Gastroesophageal sphincter (tissue), 4 donors: ENCODE measurements at places on chromosomes 7 and 10.

- ATAC-seq: no peak
Measured at GRCh38 chr7:33420311-33420940, 291.1 kb downstream of the BBS9 start.

DNA sequence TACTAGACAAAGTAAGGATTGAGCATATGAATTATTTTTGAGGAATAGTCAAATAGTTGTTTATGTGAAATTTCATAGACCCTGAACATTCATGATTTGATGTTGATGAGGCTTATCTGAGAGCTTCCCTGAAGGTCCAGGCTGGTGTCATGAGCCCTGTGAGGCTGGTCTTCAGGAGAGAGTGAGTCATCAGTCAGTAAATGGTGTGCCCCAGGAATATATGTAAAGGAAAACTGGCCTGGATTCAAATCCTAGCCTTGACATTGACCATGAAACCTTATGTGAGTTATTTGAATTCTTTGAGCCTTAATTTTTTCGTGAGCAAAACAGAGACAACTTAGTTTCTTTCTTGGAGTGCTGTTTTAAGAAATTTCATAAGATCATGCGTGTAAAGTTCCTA lies 6.2 kb downstream of the TMEM236 start:
- ATAC-seq: no peak

DNA sequence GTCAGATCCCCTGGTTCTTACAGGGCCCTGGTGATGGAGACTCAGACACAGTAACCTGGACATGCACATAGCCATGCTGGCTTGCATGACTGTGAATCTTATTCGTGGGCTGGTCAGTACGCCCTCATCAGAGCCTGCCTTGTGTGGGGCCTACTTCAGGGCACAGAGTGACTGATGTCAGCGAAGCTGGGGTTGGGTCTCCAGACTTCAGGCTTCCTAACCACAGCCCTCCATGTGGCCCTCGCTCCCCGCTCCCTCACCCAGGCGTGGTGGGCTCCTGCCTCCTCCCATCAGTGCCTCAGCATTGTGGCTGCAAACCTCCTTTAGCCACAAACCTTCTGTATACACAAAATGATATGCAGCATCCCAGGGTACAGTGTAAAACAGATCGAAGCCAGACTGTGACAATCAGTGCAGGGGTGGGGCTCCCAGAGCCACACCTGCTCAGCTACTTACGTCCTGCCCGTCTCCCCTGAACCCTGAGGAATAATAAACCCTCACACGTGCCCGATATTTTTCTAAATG lies 7.1 kb upstream of the C10orf105 start:
- ATAC-seq: no peak

GRCh38 chr10:43069579-43069978 lies 7.3 kb upstream of the RET start:
- no peak for ATAC-seq

GRCh38 chr7:79090543-79090942 lies 362.9 kb downstream of the MAGI2 start:
- no peak for ATAC-seq

- peak; percentile 61 for ATAC-seq
Measured at GRCh38 chr10:13450069-13450468, 78.7 kb downstream of the BEND7 start.

DNA sequence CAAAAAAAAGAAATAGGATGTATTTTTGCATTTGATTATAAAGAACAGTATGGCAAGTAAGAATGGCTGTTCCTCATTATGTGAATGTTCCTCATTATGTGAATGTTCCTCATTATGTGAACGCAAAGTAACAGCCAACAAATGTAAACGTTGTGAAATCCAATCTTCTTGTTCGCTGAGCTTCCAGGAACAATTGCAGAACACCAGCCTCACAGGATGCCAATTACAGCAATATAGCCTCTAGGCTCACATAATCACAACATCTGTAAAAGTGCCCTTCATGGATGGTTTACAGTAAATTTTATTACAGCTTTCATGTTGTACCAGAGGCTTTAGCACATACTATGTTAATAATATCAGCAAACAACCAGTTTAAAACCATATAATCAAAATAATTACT lies 71.6 kb downstream of the THSD7A start:
- ATAC-seq: no peak

GRCh38 chr7:116100626-116101025 lies 70.1 kb upstream of the TFEC start:
- no peak for ATAC-seq

GRCh38 chr7:5050676-5051075 lies 5.0 kb downstream of the RBAK start:
- no peak for ATAC-seq

- no peak for ATAC-seq
Measured at GRCh38 chr10:100873146-100873826, 39.5 kb upstream of the SLF2 start.

- peak; percentile 36 for ATAC-seq
Measured at GRCh38 chr10:11145495-11145855, 127.8 kb downstream of the CELF2 start.

GRCh38 chr7:2000153-2000687 lies 232.5 kb downstream of the MAD1L1 start:
- ATAC-seq: no peak

DNA sequence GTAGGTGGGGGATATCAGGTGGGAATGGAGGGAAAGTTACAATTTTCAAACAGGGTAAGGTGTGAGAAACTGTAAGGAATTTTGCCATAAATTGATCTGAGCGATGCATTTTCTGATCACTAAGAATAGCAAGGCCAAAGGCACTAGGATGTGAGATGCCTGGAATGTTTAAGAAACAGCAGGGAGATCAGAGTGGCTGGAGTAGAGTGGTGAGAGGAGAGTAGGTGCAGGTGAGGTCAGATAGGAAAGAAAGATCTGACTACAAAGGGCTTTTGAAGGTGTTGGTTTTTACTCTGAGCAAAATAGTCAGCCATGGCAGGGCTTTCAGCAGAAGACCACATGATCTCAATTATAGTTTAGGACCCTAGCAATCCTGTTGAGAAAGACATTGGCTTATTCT lies 55.0 kb downstream of the HDAC9 start:
- no peak for ATAC-seq

DNA sequence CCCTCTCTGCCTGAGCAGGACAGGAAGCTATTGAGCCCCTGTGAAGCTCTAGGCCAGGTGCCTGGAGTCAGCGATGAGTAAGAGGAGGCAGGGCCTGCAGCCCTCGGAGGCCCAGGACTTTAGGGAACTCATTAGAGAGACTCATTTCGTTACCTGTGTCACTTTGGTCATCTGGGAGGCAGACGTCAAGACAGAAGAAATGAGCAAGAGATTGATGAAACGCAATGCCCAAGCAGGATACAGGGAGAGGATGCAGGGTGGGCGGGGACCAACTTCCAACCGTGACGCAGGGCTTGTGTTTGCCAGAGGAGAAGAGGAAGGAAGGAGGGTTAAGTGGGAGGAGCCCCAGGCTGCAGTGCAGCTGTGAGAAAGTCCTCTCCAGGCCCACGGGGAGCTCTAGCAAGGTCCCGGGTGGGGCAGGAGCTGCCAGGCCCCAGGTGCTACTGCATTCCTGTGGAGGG lies 26.4 kb upstream of the GNA12 start:
- peak; percentile 84 for ATAC-seq

DNA sequence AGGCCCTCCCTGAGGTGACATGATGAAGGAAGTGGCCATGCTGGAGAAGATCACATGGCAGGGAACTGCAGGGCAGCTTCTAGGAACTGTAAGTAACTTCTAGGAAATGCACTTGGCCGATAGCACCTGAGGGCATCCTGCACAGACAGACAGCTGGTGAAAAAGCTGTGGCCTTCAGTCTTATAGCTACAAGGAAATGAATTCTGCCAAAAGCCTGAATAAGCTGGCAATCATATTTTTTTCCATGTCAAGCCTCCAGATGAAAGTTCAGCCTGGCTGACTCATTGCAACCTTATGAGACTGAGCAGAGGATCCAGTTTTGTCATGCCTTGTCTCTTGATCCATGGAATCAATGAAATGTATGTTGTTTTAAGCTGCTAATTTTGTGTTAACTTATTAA lies 91.1 kb upstream of the CACNA2D1 start:
- ATAC-seq: no peak

GRCh38 chr10:70683601-70683934 lies 11.3 kb downstream of the ADAMTS14 start:
- no peak for ATAC-seq

DNA sequence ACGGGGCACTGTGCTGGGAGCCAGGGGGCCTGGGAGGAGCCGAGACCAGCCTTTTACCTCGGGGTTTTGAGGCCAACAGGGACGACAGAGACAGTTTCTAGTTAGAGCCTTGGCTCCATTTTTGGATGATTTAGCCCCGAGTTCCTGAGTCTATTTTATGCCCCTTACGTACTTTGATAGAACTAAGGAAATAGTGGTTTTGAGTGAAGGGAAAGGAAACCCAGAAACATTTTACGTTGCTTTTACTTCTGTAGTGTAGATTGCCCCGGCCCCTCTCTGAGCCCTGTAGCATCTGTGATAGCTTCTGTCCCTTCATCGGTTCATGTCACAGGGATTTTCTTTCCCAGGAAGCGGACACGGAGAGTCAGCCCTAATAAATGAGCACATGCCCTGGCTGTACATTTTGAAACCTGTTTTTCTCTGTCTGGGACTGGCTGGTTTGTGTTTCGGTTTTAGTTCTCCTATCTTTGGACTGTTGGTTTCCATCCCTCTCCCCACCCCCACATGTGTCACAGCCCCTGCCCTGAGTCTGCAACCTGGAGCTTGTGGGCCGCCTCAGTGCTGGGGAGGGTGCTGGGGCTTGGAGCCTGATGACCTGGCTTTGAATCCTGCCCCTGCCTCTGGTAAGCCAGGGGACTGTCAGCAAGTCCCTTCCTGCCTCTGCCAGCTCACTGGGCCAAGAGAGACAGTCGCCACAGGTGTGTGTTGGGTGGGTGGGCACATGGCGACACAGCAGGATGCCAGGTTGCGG lies 6.9 kb upstream of the ORAI2 start:
- peak; percentile 7 for ATAC-seq
